Activated naive CD4-positive, alpha-beta T cell (primary cell): ENCODE measurements at places on chromosomes 7 and 10.

DNA sequence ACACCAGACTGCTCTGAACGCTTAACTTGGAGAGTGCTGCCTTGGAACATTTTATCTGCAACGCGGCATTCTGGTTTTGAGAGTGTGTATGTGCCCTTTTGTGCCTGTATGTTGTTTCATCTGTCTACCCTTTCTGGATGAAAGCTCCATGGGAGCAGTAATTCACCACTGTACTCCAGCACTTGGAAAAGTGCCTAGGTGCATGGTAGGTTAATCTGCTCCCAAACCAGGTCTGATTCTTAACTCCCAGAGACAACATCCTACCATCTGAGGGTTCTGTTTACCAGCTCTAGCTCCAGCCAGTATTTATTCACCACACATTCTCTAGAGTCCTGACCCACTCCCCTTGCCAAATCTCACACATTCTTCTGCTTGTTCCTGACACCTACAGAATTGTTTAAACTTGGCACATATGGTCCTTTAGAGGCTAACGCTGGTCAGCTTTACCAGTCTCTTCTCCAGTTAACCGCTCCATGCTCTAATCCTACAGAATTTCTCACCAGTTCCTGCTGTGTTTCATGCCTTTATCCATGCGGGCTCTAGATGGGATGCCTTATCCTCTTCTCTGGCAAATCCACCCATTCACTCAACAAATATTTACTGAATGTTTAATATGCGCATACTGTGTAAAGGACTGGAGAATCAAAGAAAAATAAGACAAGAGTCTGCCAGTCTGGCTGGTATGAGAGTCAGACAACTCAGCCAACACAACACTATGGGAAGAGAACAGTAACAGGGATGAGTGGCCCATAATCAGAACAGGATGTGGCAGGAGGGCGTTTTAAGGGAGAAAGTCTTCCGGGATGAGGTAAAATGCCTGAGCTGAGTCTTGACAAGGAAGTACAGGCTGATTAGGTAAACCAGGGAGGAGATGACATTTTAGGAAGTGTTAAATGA, 46.3 kb downstream of the MTPN start:
- DNase-seq, result no peak

- DNase-seq, result no peak
These were observed 144.1 kb downstream of the TCF7L2 start for GRCh38 chr10:113094114-113094486.

DNA sequence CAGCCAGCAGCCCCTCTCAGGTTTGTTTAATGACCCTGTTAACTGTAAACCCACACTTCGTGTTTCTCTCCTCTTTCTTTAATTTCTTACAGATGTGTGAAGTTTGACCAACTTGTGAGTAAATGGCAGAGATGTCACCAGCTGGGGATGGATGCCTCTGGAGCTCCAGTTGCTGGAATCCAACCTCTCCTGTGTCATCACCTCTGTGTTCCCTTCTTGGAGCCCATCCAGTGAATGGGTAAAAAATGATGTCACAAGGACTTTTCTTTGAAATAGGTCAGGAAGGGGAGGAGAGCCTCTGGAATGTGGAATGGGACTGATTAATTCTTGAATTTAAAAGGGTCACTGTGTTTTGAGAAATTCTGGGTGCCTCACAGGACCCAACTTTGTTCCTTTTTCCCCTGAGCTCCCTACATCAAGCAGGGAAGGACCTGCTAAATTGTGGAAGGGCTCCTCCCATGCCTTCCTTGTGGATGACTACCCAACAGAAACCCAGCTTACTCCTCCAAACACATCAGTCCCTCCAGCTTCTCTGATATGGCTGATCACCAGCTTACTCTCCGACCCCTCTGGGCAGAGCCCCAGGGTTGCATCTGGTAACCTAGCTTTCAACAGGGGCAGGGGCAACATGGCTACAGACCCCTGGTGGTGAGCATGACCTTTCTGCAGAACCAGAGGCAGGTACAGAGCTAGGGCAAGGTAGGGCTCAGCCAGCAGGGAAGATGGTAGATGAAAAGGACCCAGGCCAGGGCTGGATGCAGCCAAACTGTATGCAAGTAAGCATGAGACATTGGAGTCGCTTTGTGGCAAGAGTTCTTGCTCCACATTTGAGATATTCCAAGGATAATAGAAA, 67.5 kb downstream of the STRA8 start:
- DNase-seq, result no peak

- DNase-seq, result no peak
These were observed 355.8 kb downstream of the SUGCT start for GRCh38 chr7:40490603-40490924.

- no peak for DNase-seq
These were observed 4.6 kb downstream of the ITGB1 start for GRCh38 chr10:32953277-32953927.

GRCh38 chr10:477620-478019, 211.8 kb downstream of the DIP2C start:
- DNase-seq, result no peak

DNA sequence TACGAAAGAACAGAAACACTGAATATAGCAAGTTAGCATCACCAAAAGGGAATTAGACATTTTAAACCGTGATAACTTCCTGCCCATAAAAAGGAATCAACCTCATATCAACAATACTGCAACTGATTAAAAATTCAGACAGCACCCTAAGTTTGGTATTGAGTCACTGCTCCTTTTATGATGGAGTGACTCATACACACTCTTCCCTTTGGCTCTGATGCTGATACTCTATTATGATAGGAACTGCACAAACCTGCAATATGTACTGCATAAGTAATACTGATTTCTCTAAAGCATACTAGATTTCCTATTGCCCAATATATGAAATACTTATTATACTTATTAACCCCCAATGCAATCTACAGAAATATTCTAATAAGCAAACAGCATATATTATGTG, 118.7 kb downstream of the PARD3 start:
- DNase-seq, result no peak

DNA sequence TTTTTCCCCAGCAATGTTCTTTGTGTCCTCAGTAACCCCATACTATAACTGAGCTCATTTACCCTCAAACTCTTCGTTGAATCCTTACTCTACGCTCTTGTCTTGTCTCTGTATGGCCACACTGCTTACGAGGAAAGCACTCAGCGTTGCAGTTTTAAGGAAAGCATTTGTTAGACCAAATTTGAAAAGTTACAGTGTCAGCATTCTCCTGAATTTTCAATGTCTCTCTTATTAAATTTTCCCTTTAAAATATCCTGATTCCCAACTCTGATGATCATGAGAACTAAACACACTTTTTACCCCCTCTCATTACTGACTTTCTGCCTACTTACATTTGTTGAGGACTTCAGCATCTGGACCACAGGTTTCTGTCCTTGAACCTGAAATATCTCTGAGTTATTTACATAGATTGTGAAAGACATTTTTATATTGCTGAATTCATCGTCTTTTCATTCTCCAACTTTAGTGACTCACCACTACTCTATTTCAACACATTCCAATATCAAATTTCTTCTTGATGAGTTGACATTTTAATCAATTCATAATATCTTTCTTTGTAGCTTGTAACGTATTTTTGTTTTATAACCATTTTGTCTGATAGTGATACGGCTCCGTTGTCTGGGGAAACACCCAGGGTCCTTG, 19.8 kb upstream of the VWDE start:
- no peak for DNase-seq

DNA sequence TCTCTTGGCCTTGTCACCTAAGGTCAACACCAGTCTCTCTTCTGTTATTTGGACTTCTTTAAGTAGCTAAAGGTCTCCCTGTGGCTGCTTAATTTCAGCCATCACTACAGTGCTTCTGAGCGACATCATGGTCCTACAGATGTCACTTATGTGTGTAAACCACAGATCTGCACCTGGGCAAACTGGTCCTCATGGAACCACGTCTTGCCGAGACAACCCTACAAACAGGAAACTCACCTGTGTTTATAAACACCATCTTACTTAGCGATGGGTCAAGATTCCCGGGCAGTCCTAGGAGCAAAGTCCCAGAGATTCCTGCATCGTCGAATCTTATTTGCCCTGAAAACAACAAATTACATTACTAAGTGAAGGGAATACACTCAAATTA, 27.8 kb downstream of the KLF6 start:
- DNase-seq, result no peak

- DNase-seq, result no peak
These were observed 47.2 kb downstream of the PYROXD2 start for GRCh38 chr10:98367604-98368451.

DNA sequence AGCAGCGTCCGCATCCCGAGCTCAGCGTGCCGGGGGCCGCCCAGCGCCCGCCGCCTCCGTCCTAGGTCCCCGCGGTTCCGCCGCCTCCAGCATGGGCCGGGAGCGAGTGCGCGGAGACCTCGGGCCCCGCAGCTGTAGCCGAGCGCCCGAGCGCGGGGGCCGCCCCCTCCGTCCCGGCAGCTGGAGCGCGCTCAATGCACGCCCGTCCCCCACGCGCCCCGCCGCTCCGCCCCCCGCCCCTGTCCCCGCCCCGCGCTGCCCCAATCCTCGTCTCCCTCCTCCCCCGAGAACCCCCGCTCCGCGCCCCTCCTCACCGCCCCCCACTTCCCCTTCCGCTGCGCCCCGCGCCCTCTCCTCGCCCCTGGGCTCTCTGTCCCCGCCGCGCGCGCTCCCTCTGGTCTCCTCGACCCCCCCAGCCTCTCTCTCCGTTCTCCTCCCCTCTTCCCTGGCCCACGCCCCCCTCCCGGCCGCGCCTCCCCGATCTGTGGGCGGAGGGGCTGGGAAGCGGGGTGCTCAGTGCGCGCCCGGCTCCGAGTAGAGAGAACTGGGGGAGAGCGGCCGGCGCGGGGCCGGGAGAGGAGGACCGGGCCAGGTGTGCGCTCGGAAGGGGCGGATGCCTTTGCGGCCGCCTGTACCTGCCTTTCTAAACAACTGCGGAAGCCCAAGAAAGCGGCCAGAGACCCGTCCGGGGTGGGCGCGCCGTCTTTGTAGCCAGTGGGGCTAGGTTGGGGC, at the start of gene VIPR2:
Gene VIPR2, minus strand, starts transcription at position 110 of the 732 bp plus-strand sequence. Its CDS starts 96 bp downstream, at position 14.
- peak; percentile 27 for DNase-seq

GRCh38 chr7:45680776-45681175, 106.6 kb downstream of the ADCY1 start:
- DNase-seq, result no peak
